ENCODE measurements at places on chromosomes 16 and 17.

- peak; percentile 52 for DNase-seq
Observed at GRCh38 chr16:66603537-66604375, 748 bp upstream of the CMTM3 start.

- DNase-seq, result peak; percentile 93
Observed at GRCh38 chr17:76397687-76398522, 13.5 kb downstream of the SPHK1 start.

DNA sequence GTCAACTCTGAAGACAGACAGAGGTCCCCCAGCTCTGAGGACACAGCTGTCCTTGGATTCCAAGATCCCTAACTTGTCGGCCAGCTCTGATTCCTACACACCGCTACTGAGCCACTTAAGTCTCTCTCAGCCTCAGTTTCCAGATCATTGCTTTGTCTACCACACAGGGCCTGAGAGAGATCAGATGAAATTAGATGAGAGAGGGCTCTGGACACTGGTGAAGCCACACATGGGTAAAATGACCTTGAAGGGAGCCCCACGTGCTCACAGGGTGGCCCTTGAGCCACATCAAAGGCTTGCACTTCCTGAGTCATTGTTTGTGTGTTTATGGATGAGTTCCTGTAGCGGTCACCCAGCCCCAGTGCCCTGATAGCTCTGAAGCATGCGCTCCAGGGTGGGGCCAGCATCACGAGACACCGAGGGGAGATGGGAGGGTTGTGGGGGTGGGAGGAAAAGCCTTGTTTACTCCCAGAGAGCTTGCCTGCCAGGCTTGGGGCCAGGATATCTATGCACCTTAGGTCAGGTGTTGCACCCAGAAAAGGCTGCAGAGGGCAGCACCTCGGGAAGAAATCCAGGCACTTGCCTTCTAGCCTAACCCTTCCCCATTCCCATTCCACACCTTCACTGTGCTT, 32.7 kb upstream of the SLC6A2 start:
- no peak for DNase-seq

DNA sequence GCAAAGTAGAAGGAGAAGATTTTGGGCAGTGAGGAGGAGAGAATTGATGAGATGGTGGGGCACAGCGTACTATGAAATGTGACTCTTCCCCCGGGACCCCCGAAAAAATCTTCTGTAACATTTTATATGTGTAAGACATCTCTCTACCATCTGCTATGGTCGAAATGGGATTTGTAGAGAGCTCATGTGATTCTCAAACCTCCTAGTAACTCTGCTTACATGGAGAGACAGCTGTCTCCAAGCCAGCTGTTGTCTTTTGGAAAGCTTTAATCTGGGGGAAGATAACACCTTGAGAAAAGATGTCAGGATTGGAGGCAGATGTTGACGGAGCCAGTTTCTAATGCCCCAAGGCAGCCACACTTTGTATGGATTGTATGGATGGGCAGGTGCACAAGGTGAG, 94.1 kb downstream of the PRKCB start:
- no peak for DNase-seq

GRCh38 chr17:47945529-47946508, 4.4 kb downstream of the PNPO start:
- DNase-seq, result no peak

- no peak for DNase-seq
Observed at GRCh38 chr17:77245162-77245926, 104.6 kb downstream of the SEC14L1 start.

DNA sequence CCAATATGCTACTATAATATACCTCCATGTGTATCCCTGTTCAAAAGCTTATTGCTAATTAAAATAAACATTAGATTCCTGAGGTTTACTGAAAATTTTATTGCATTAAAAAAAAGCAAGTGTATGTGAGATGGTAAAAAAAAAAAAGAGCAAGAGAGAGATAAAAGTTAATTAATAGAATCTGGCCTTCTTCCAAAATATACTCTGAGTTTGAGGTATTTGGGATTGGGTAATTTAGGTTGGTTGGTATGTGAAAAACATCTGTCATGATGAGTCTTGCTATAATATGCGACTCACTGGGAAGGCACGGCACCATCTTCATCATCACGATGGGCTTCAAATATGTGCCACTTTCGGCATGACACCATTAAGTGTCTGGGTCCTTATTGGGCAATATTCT, 711.1 kb upstream of the SOX9 start:
- no peak for DNase-seq

DNA sequence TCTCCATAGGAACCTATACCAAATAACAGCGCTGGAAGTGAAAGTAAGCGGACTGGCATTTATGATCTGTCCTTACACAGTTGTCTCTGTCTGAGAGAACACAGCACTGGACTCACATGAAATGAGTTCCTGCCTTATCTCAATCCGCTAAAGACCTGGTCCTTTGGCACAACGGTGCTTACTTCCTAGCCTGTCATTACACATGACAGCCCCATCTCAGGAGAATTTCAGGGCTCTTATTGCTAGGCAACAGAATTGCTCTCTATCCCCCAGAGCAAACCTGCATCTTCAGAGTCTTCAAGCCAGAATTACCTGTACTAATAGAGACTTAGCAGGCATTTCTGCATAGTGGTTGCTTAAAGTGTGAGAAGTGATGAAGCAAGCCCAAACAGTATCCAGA, 4.3 kb downstream of the KCNJ2 start:
- DNase-seq, result no peak

DNA sequence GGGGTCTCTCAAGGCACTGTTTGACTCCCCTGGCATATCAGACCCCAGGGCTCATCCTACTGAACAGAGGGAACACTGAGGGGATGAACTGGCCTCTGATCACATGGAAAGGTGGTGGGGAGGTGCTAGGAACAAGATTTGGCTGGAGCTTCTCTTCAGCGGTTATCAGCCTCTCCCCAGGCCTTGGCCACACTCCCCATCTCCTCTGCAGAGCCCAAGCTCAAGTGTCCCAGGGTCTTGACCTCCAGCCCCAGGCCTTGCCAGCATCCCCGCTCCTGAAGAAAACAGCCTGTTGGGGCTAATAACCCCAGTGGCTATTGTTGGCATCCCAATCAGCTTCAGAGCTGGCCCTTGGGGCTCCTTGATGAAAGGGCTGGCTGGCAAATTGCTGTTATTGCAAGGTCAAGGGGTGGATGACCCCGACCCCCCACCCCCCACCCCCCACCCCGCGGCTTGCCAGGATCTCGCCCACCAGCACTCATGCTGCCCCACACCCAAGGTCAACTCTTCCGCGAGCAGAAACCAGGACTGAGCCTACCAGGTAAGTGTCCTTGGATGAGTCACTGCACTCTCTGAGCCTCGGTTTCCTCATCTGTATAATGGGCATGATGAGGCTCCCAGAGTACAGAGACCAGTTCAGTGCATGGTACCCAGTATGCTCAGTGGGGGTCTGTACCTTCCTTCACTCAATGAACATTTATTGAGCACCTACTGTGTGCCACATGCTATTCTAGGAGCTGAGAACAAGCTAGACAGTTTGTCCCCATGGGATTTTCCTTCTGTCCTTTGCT, 18.8 kb upstream of the FAM83G start:
- DNase-seq, result no peak

DNA sequence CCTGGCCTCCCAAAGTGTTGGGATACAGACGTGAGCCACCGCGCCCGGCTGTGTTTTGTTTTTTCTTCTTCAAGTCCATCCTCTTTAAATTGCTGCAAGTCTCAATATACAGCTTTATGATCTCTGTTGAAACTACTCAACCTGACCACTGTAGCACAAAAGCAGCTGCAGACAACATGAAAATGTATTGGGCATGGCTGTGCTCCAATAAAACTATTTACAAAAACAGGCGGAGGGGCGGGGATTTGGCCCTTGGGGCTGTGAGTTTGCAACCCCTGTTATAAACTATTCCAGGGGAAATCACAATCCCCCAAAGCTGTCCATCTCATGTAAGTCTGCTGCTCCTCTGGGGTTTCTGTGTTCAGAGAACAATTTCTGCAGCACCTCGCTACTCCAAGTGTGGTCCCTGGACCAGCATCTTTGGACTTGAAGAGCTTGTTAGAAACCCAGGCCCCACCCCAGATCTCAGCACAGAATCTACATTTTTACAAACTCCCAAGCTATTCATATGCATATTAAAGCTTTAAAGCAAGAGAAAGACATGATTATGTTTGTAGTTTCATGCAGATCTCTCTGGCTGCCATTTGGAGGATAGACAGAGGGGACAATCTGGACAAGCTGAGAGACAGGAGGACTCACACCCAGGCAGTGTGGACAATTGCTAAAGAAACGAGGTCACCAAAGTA, 33.6 kb downstream of the TEKT5 start:
- DNase-seq, result no peak

GRCh38 chr17:77465358-77466041, 324.7 kb downstream of the SEC14L1 start:
- DNase-seq, result no peak

- no peak for DNase-seq
Observed at GRCh38 chr16:20396846-20397467, 7.6 kb downstream of the PDILT start.

Measured in SHP77 (cell line).